ENCODE measurements at places on chromosomes 7 and 10.

- DNase-seq, result no peak
Observed at GRCh38 chr7:108078691-108079090, 51.5 kb downstream of the LAMB4 start.

- no peak for DNase-seq
Observed at GRCh38 chr10:9024210-9024609, 969.7 kb downstream of the GATA3 start.

DNA sequence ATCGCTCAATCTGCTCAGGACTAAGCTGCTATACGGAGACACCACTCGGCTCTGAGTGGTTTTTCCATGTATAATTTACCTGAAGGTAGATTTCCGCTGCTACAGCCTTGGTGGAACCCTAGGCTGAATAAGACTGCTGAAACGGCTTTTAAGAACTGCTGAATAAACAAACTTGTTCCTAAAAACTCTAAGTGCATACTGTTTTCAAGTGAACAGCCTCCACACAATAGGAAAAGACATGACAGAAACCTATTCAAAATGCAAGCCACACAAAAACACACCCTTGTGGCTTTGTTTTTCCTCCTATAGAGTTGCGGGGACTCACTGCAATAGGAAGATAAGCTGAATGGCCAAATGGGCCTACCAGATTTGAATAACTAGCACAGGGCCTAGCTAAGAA, 117.2 kb downstream of the UBE2H start:
- no peak for DNase-seq

- no peak for DNase-seq
Observed at GRCh38 chr10:132375795-132376297, 21.2 kb upstream of the PWWP2B start.

DNA sequence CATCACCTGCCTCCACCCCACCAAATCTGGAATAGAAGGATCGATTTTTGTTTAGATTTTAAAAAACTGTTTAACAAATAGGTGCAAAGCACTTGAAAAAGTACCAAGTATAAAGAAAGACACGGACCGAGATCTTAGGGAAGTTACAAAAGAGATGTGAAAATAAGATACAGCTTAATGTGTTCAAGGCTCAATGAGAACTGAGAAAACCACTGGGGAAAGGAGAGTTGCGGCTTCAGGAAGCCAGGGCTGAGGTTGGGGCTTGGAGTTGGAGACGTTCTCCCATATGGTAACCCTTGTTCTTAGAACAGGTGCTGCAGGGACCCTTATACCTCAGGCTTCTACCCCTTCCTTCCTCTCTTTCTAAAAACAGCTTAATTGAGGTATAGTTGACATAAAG, 140.2 kb downstream of the FANK1 start:
- no peak for DNase-seq

- no peak for DNase-seq
Observed at GRCh38 chr7:85829817-85830432, 643.1 kb upstream of the SEMA3D start.

- DNase-seq, result no peak
Observed at GRCh38 chr7:159370-160270, 32.8 kb upstream of the FAM20C start.

- no peak for DNase-seq
Observed at GRCh38 chr7:156236181-156236889, 404.2 kb upstream of the RNF32 start.

DNA sequence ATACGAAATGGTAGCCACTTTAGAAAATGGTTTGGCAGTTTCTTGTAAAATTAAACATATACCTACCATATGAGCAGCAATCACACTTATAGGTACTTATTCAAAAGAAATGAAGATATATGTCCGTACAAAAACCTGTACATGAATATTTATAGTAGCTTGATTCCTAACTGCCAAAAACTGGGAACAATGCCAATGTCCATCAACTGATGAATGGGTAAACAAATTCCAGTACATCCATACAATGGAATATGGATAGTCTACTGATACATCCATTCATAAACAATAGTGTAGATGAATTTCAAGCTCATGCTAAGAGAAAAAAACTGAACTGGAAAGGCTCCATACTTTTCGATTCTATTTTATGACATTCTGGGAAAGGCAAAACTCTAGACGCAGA, 68.5 kb downstream of the AGK start:
- DNase-seq, result no peak

DNA sequence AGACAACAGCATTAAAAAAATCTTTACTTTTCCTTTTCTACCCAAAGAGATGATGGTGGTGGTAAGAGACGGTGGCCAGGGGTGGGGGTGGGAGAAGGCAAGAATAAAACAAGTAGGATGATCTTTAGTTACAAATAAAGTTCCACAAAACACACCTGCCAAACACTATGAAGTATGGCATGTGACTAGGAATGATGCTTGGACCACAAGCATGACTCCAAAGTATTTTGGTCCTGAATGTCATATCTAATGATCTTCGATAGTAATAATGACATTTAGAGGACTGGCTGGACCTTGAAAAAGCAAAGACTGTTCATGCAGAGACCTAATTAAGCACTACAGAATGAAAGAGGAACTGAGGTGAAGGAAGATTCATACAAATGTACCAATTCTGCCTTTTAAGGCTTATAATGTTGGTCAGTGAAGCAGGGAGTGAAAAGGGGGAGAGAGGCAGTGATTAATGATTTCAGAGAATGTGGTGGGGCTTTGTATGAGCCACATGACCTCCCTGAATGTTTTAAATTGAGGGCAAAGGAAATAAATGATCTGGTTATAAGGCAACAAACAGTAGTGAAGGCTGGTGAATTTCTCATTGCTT, 29.6 kb upstream of the DKK1 start:
- no peak for DNase-seq

GRCh38 chr10:124677293-124677699, 66.9 kb downstream of the FAM53B start:
- DNase-seq, result no peak

DNA sequence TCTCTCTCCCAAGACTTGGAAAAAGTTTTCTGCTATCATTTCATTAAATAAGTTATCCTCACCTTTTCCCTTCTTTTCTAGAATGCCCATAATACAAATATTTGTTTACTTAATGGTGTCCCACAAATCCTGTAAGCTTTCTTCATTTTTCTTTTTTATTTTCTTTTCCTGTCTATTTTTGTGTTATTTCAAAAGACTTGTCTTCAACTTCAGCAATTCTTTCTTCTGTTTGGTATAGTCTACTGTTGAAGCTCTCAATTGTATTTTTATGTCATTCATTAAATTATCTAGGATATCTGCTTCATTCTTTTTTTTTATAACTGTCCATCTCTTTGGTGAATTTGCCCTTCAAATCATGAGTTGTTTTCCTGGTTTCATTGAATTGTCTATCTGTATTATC, 25.1 kb upstream of the PLA2G12B start:
- no peak for DNase-seq

GRCh38 chr10:34742456-34742855, 72.6 kb downstream of the PARD3 start:
- DNase-seq, result no peak

DNA sequence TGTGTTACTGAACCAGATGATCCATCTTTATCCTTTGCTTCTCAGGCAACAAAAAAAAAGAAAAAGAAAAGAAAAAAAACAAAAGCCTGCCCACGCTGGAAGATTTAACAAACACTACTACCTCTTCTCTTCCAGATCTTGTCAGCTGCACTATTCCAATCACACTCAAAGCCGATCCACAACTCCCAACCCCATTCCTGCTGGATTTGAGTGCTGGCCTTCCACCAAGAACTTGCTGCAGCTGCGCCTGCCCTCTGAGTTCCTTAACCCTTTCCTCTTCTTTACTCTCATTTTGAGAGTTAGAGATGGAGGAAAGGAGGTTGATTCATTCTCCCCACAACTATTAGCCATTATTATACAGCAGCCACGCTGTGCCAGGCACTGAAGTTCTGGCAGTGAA, 16.0 kb upstream of the ITGA8 start:
- no peak for DNase-seq

DNA sequence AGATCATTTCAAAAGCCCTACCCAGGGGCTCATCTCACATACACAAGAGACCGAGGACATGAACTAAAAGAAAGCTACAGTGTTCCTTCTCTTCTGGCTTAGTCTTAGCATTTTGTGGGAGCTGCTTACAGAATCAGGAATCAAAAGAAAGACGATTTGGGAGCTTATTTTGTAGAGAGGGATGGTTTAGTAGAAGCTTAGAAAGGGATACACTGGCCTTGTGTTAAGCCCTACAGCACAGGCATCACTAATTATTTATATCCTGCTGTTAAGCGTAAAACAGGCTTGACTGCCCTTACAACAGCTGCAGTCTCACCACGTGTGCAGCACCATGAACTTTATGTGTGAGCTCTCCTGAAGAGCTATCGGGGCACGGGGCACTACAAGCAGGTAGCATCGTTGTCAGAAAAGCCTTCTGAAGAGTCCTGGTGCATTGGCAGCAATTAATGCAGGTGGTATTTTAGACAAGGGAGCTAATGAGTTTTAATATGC, 798.3 kb downstream of the NXPH1 start:
- DNase-seq, result no peak

- DNase-seq, result no peak
Observed at GRCh38 chr7:99504281-99504602, 220 bp upstream of the ZKSCAN5 start.

DNA sequence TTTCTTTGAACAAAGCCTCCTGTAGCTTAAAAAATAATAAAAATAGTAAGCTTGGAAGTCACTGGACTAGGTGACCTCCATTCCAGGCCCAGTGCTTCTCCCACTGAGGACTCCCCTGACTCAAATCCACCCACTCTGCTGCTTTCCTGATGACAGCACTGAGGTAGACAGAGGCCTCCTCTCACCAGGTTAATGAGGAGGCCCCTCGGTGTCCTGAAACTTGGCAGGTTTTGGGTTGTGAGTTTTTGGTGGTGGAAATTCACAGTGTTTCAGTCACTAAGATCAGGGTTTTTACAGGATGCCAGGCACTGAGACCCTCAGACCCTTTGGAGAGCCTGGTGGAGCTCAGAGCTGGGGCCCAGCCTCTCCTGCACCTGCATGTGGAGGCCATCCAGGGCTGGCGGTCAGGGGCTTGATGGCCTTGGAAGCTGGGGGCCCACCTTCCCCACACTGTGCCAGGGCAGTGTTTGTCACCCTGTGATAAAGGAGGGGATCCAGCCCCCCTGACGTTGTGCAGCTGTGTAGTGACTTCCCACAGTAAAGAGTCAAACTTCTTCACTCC, 19.1 kb downstream of the TSPAN14 start:
- no peak for DNase-seq

DNA sequence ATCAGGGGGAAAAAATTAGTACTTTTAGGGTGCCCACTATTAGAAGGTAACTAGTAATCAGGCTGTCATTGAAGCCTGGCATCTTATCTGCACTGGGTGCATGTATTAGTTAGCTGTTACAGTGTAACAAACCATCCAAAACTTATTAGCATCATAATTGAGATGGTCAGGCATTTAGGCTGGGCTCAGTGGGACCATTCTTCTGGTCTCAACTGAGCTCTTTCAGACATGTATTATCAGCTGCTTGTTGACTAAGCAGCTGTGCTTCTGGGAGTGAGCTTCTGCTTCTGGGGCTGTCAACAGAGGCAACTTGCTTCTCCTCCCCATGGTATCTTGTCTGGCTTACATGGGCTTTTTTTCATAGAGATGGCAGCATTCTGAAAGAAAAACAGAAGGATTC, 154.0 kb upstream of the ZNF92 start:
- no peak for DNase-seq

GRCh38 chr7:99254390-99254789, 18.2 kb upstream of the MYH16 start:
- DNase-seq, result no peak

- DNase-seq, result no peak
Observed at GRCh38 chr7:2542011-2542915, 13.1 kb downstream of the BRAT1 start.

DNA sequence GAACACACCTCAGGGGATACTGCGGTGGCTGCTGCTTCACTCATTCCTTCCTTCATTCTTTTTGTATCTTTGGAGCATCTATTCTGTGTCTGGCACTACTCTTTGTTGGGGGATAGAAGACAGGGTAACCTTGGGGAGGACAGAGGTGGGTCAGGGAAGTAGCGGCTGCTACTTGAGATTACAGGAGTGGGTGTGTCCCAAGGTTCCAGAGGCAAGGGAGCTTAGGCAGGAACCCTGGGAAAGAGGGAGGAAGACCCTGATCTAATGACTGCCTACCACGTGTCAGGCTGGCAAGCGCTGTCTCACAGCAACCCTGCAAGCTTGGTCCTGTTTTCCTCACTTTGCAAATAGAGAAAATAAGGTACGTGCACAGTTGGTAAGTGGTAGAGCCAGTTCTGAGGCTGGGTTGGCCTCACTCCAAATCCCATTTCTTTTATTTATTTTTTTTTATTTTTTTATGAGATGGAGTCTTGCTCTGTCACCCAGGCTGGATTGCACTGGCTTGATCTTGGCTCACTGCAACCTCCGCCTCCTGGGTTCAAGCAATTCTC, 985.9 kb upstream of the ZNF722 start:
- DNase-seq, result no peak

DNA sequence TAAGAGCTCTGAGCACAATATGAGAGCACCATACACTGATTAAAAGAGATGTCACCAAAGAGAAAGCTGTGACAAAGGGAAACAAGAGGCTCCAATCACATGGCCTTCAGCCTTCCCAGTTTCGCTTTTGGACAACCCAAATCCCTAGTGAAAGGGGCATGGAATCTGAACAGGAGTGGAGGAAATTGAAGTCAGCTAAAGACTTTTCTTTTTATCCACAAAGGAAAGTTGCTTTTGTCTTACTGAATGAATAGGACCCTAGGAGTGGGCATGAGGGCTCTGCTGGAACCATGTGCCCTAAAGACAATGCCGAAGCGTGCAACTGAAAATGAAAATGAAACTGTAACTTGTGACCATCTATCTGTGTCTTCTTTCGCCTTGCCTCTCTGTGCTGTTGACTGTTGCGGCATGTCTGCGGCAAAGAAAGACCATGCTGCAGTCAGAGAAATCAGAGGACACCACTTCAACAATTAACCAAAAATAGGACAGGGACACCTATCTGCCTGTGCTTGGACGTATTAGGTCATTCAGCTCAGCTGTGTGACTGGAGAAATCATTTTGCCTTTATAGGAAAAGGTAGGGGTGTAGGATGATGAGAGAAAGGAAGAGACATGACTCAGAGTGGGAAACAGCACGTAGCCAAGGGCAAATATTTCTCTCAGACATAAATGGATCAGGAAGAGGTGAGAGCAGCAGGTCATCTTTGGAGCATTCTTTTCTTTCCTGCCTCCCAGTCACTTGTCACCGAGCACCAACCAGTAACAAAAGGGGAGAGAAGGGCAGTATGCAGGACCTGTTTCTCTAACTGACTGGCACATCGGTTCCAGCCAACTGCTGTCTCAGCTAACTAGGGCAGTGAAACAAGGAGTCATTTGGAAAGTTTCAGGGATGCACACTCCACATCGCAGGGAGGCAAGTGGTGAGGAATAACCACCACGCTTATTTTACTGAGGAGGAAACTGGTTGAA, 12.3 kb downstream of the CAV2 start:
- DNase-seq, result no peak

DNA sequence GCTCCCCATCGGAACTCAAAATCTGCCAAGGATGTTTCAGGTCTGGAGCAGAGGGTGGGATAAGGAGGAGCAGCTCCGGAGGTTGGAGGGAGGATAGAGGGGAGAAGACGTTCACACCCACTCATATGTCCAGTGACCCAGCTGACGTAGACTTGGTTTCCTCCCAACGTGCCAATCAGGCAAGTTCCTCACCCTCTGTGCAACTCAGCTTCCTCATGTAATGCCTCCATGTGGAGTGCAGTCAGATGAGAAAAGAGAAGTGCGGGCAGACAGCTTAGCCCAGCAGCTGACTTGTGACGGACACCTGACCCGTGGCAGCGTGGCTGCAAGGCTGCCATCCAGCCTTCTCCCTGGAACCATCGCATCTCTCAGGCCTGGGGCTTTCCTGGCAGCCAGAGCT, 86.8 kb downstream of the NPTX2 start:
- no peak for DNase-seq

GRCh38 chr10:101570428-101571270, 17.4 kb downstream of the POLL start:
- no peak for DNase-seq
